ENCODE measurements at places on chromosomes 13 and 19.
A peak's percentile ranks its signal among the peaks of the same experiment; 100 is the strongest.

- no peak for DNase-seq
Observed at GRCh38 chr13:91046715-91047327, 300.7 kb upstream of the MIR17HG start.

- no peak for DNase-seq
Observed at GRCh38 chr19:17790059-17790780, 4.7 kb upstream of the B3GNT3 start.

DNA sequence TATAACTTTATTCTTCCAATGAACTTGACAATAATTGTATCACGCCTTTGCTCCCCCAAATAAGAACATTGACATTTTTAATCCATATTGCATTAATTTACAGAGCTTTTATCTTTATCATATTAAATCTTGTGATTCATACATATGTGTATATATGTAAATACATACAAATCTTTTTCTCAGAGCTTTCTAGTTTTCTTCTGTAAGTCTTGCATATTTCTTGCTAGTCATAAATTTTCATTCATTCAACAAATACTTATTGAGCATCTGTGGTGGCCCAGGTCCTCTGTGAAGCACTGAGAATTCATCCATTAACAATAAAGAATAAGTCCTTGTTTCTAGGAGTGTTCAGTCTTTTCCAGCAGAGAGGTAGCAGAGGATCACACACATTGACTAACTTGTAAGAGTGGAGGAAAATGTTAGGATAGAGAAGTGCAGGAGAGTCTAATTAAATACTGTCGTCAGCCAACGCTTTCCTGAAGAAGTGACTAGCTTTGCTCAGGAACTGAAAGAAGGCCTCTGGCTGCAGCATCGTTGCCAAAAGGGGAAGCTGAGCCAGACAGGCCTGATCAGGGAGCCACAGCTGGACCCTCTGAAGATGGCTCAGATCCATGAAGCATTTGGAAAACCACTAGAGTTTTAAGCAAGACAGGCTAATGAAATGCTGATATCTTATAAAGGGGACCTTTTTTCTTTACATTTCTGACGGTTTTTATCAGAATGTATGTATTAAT lies 38.6 kb upstream of the LAMP1 start:
- DNase-seq = no peak

GRCh38 chr19:5006201-5006600 lies 37.3 kb downstream of the KDM4B start:
- DNase-seq = peak; percentile 54

DNA sequence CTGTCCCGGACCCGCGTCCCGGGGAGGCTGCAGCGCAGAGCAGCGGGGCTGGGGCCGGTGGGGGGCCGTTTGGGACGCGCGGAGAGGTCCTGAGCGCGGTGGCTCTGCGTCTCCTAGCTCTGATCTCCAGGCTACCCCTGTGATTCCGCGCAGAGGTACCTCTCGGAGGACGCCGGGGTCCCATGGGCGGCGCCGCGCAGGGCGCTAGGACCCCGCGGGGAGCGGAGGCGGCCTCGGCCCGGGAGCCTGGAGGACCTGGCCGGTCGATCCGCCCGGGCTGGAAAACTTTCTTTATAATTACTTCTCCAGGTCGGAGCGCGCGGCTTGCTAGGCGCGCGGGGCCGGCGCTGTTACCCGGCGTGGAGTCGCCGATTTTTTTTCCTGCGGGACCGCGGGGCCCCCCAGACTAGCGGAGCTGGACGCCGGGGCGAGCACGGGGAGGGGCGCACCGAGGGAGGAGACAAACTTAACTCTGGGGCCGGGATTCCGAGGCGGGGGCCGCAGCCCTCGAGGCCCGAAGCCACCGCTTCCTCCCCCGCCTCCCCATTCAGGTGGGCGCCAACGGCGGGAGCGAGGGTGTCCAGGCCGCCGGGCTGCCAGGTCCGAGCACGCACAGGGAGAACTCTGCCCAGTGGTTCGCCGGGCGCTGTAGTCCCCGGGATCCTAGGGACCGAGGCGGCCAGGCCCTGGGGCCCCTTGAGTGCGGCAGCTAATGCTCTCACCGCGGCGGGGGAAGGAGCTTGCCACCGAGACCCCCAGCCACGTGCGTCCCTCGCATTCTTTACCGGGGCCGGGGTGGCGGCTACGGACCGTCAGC lies 848 bp upstream of the CEBPA start:
- peak; percentile 82 for DNase-seq

GRCh38 chr19:6241680-6242377 lies 37.9 kb downstream of the MLLT1 start:
- DNase-seq = no peak

DNA sequence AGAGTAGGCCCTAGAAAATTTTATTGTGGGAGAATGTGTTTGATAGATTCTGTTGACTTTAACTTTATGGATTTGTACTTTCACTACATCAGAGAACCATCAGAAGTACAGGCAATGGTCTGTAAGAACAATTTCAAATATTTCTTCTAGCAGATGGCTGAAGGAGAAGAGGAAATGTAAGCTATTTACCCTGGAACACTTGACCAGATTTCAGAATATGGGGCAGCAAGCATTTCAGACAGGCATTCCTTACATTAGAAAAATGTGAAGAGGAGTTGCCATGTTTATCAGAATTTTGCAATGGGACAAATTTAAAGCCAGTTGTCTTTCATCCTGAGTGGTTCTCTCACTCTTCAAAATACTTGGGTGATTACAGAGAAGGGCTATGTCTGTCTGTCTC lies 7.5 kb downstream of the FRY start:
- DNase-seq = no peak

- peak; percentile 45 for DNase-seq
Observed at GRCh38 chr19:38228491-38229439, 4.7 kb upstream of the DPF1 start.

GRCh38 chr19:16104722-16105121 lies 7.0 kb upstream of the RAB8A start:
- no peak for DNase-seq

GRCh38 chr13:32210101-32210500 lies 105.1 kb downstream of the ZAR1L start:
- no peak for DNase-seq

DNA sequence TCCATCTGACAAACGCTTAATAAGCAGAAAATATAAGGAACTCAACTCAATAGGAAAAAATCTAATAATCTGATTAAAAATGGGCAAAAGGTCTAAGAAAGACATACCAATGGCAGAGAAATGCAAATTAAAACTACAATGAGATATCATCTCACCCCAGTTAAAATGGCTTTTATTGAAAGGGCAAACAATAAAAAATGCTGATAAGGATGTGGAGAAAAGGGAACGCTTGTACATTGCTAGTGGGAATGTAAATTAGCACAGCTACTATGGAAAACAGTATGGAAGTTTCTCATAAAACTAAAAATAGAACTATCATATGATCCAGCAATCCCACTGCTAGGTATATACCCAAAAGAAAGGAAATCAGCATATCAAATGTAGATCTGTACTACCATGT lies 508.8 kb upstream of the GPC6 start:
- DNase-seq = no peak

- DNase-seq = no peak
Observed at GRCh38 chr19:49864890-49865289, 2.5 kb downstream of the PNKP start.

DNA sequence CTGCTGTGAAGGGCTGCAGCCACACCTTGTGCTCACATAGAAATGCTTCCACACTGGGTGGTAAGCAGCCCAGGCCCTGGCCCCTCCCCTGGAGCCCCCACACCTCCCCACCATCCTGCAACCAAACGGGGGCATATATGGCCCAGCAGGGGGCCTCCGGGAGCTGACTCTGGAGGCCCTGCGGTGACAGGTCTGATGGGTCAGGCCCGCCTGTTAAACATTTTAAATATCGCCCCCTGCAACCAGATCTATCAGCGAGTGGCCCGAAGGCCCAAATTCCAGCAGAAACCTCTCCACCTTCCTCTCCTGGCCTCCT lies 48.0 kb upstream of the KATNAL1 start:
- no peak for DNase-seq

- no peak for DNase-seq
Observed at GRCh38 chr13:50586414-50587083, 256.9 kb downstream of the DLEU7 start.

DNA sequence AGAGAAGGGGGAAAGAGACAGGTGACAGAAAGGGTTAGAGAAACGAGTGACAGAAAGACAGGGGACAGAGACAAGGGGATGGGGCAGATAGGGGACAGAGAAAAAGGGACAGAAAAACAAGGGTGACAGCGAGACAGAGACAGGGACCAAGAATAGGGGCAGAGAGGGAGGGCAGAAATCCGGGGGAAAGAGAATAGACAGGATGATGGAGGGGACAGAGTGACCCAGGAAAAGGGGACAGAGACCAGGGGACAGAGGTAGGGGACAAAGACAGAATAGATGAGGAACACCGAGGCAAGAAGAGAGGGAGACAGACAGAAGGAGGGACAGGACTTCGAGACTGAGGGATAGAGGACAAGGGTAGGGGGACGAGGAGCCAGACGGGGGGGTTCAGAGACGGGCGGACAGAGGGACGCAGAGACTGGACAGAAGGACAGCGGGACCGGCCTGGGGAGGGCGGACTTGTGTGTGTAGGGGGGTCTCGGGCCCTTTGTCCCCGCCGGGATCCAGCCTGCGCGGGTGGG lies 593 bp downstream of the CADM4 start:
- no peak for DNase-seq

DNA sequence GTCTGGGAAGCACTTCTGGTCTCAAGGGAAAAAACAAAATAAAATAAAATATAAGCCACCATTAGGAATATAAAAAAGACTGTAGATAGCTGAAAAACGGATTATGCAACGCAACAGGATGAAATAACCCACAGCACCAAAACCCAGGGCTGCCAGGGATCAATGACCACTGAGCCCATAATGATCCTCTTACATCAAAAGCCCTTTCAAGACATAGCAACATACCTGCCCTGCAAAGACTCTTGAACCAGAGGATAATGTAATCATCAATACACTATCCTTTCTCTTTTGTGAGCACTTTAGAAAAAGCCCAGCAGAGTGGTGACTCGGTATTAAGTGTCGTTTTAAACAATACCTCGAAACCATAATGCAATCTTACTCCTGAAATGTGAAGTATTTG lies 235.0 kb upstream of the SOX21 start:
- no peak for DNase-seq

GRCh38 chr13:63605962-63606361 lies 2190.3 kb upstream of the PCDH20 start:
- DNase-seq = no peak

GRCh38 chr13:59398127-59398526 lies 765.6 kb downstream of the DIAPH3 start:
- no peak for DNase-seq

DNA sequence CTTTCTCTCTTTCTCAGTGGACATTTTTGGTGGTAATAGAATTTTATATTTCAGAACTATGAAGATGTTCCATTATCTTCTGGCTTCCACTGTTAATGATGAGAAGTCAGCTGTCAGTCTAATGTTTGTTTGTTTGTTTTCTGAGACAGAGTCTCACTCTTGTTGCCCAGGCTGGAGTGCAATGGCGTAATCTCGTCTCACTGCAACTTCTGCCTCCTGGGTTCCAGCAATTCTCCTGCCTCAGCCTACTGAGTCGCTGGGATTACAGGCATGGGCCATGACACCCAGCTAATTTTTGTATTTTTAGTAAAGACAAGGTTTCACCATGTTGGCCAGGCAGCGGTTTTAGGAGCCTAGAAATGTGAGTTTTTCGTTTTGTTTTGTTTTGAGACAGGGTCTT lies 4.7 kb downstream of the ZNF317 start:
- DNase-seq = no peak

DNA sequence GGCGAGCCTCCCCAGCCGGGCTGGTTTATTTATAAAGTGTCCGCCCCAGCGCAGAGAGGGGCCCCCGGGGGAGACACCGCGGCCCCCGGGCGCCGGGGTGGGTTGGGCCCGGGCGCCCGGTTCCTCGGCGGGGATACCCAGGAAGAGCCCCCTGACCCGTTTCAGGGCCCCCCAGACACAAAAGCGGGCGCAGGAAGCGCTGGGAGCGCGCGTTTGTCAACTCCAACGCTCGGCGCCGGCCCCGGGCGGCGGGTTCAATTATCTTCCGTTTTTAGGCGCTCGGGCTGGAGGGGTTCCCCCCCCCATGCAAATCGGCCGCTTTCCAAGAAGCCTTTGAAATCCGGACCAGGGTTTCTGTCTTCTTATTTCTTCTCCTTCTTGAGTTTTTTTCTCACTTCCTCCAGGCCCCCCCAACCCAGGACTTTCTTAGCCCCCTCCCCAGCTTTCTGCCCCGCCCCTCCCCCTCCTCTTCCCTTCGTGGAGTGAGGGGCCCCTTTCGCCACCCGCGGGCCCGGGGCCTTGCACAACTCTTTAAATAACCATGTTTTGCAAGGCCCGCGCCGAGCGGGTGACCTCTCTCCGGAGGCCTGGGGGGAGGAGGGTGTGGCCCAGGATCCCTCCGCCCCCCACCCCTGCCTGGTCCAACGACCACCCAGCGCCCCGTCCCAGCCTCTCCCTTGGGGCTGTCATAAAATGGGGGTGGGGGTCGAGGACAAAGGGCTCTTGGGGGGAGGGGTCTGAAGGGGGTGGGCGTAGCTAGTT lies 935 bp downstream of the ARID3A start:
- peak; percentile 91 for DNase-seq

DNA sequence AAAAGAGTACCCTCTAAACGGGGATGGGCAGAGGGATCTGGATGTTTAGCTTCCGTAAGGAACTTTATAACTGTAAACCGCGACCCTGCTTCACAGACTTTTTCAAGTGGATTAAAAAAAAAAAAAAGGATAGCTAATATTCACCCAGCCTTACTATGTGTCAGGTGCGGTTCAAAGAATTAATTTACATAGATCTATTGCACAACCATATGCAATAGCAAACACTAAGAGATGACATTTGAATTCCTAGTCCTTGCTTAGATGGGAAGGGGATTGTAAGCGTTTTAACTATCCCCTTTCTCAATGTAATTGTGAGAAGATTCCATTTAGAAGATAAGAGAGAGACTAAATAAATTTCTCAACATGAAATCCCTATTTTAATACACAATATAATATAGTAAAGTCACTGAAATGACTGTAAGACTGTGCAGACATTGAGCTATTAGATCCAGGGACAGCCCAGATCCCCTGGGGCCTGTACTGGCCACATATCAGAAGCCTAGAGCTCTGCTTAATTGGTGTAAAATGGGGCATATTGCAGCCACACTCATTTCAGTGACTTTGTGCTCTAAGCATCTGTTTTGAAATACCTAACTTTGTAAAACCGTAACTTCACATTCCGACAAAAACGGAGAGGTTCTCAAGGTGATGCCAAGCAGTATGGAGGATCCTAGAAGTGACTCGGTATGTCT lies 13.6 kb downstream of the LATS2 start:
- no peak for DNase-seq
